ENCODE measurements at places on chromosomes 7 and 10. TPM values are rescaled to one million over a fixed set of nuclear protein-coding genes. Genes with fewer than 3 reads are reported as not detected.

The EPHA1 gene
- 0.38 TPM for total RNA-seq

The BLNK gene
- 1.4 TPM for total RNA-seq

DNA sequence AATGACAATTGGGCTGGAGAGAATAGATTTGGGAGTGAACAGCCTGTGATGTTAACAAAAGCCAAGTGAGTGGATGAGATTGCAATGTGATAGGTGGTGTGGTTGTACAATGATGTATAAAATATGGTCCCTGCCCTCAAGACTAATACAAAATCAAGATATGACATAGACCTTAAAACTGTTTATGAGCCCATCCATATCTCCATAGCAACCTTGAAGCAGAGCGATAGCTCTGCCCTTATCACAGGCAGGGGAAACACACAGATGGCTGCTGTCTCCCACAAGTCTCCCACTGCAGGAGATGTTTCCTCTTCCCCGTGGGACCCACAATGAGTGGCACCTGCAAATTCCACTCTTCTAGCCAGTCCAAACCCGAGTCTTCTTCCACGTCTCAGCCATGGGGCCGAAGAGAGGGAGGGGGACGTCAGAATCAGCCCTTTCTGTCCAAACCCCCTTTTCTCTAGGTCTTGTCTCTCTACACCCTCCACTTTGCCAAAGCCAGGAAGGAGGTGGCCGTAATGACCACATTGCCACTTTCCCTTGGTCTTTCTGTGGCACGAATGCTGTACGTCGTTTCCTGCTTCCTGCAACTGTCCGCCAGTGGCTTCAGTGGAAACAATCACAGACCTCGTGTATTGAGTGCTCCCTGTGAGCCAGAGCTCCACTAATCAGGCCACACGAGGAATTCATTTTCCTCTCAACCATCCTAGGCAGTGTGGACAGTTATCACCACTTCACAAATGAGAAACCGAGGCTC, 7.5 kb upstream of the TBXAS1 start:
- DNase-seq: no peak

The HNRNPH3 gene
- 98.1 TPM for total RNA-seq

The ATG9B gene
- not detected for total RNA-seq

GRCh38 chr10:109665321-109665720, 258.0 kb downstream of the XPNPEP1 start:
- DNase-seq: no peak

- DNase-seq: no peak
These were observed 5.7 kb downstream of the CUBN start for GRCh38 chr10:17123961-17124360.

DNA sequence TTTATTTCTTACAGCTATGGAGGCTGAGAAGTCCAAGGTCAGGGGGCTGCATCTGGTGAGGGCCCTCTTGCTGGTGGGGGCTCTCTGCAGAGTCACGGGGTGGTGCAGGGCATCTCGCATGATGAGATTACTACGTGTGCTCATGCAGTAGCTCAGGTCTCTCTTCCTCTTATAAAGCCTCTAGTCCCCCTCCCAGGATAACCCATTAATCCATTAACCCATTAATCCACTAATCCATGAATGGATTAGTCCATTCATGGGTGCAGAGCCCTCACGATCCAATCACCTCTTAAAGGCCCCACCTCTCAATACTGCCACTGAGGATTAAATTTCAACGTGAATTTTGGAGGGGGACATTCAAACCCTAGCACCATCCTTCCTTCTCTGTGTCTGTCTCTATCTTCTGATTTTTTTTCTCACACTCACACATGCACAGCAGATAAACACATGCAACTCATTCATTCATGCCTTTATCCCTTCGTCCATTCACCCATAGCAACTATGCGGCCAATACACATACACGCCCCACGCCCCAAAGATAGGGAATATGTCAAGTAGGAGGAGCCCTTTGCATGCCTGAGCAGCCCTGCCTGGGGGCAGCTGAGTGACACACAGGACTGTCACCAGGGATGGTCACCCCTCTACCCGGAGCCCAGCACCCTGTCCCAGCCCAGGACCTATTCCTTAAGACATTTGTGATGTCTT, 86.5 kb downstream of the C10orf105 start:
- no peak for DNase-seq

The ACSL5 gene
- 3.6 TPM for total RNA-seq

Data from psoas muscle (tissue), 8 donors.